Activated CD4-positive, alpha-beta T cell treated with anti-CD3 and anti-CD28 coated beads, Interleukin-2, amount 10 ng/mL, durations not matched to agents 24 days and 14 days (primary cell): ENCODE measurements at places on chromosomes 16 and 17.

- DNase-seq, result peak; percentile 93
Observed at GRCh38 chr16:4415538-4416199, 727 bp downstream of the CORO7 start.

DNA sequence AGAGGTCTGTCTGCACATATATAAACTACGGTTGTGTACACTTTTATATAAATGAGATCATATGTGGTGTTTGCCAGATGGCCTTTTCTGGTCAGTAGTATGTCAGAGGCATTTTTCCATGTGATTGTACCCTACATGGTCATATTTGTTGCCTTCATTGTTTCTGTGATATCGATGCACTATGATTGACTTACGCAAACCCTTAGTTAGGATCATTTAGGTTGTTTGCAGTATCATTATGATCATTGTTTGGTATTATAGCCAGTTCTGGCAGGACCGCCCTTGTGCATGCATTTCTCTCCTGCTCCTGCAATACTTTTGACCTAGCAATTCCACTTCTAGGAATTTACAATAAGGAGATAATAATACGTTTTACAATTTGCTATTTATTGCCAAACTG lies 169.1 kb downstream of the MSI2 start:
- no peak for DNase-seq

- DNase-seq, result no peak
Observed at GRCh38 chr16:50408001-50408561, 39.3 kb upstream of the BRD7 start.

GRCh38 chr17:17921192-17922069 lies 50.8 kb downstream of the TOM1L2 start:
- DNase-seq, result no peak

- no peak for DNase-seq
Observed at GRCh38 chr16:53084141-53084541, 29.4 kb downstream of the CHD9 start.

DNA sequence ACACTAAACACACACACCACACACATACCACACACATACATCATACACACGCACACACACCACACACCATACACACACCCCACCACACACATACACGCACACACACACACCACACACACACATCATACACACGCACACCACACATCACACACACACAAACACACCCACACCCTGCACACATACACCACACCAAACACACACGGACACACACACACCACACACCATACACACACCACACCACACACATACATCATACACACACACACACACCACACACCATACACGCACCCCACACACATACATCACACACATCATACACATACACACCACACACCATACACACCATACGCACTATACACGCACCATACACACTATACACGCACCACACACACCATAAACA lies 3.7 kb upstream of the SOX8 start:
- no peak for DNase-seq

- DNase-seq, result no peak
Observed at GRCh38 chr16:58348986-58349385, 43.3 kb upstream of the GINS3 start.

DNA sequence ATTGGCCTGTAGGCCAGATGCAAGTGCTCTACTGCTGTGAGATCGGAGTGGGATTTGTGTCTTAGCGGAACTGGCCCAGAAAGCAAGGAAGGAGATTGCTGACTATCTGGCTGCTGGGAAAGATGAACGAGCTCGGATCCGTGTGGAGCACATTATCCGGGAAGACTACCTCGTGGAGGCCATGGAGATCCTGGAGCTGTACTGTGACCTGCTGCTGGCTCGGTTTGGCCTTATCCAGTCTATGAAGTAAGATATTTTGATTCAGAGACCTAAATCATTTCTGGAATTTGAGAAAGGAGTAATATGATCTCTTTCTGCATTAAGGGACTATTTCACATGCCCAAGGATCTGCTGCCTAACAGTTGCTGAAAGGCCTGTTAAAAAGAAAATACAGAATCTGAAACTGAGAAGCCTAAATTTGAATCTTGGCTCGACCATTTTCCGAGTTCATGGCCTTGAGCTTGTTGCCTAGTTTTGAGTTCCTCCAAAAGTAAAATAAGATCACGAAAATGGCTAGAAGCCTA lies 21.1 kb downstream of the IST1 start:
- DNase-seq, result no peak

GRCh38 chr17:83074486-83075223 lies 4.8 kb upstream of the METRNL start:
- DNase-seq, result no peak

GRCh38 chr16:10036956-10037355 lies 145.3 kb downstream of the GRIN2A start:
- no peak for DNase-seq

GRCh38 chr16:27112093-27112811 lies 45.5 kb downstream of the C16orf82 start:
- DNase-seq, result no peak

GRCh38 chr17:75815399-75815798 lies 28.8 kb downstream of the UNC13D start:
- no peak for DNase-seq

DNA sequence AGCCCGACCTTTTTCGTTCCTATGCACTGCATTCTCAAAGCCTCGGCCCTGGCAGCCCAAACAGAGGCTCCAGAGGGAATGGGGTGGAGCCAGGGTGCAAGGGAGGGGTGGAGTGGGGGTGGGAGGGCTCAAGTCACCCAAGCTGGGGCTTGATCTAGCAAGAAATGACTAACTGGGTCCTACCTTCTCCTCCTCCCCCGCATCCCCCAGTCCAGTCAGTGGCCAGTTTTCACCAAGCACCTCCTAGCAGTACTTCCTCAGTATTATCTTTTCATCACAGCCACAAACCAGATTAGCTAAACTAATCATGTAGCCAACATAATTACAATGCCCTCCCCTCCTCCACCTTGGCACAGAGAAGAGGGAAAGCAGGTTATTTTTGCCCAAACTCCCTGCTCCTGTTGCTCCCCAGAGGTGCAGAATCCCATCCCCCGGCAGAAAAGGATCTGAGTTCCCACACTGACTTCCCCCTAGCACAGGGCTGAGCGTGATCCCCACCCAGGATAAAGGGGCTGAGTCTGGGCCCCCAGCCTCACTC lies 2.2 kb downstream of the JUP start:
- no peak for DNase-seq

DNA sequence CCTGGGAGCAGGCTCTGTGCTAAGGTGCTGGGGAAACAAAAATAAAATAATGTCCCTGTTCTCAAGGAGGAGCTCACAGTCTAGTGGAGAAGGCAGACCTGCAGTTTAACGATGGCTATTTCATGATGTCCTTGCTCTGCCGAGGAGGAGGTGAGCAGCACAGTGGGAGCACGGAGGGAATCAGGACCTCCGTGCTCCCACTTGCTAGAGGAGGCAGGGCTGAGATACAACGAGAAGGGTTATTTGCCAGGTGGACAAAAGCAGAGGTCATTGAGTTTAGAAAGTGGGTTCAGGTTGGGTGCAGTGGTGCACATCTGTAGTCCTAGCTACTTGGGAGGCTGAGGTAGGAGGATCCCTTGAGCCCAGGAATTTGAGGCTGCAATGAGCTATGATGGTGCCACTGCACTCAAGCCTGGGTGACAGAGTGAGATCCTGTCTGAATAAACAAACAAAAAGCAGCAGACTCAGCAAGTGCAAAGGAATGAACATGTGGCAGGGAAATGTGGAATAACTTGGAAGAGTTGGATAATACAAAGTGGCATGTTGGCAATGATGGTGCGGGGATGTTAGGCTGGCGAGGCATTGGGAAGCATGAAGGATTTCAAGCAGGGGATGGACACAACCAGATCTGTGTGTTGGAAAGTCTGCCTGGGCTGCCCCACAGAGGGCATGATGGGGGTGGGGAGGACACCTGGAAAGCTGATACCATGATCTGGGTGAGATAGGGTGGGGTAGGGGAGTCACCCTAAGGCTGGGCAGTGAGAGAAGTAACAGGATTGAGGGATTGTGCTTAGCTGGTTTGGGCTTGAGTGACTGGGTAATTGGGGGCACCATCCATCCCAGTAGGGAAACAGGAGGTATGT lies 12.8 kb upstream of the TNS4 start:
- DNase-seq, result peak; percentile 56

DNA sequence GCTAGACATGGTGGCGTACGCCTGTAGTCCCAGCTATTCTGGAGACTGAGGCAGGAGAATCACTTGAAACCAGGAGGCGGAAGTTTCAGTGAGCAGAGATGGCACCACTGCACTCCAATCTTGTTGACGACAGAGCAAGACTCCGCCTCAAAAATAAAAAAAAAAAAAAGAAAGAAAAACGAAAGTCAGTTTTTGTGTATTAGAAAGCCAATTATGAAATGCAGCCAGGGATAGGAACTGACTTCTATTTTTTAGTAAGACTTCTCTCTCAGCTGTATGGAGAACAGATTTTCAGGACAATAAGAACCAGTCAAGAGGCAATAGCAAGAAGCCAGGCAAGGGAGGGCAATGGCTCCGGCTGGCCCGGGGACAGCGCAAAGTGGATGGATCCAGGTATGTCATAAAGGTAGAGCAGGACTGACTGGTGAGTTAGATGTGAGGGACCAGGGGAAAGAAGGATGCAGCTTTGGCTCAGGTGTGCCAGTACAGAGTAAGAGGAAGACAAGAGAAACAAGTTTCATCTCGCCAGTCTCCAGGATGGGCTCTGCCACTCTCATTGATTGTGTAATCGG lies 12.5 kb upstream of the CCL1 start:
- no peak for DNase-seq

- DNase-seq, result peak; percentile 82
Observed at GRCh38 chr17:40319651-40320540, 10.9 kb downstream of the RARA start.

DNA sequence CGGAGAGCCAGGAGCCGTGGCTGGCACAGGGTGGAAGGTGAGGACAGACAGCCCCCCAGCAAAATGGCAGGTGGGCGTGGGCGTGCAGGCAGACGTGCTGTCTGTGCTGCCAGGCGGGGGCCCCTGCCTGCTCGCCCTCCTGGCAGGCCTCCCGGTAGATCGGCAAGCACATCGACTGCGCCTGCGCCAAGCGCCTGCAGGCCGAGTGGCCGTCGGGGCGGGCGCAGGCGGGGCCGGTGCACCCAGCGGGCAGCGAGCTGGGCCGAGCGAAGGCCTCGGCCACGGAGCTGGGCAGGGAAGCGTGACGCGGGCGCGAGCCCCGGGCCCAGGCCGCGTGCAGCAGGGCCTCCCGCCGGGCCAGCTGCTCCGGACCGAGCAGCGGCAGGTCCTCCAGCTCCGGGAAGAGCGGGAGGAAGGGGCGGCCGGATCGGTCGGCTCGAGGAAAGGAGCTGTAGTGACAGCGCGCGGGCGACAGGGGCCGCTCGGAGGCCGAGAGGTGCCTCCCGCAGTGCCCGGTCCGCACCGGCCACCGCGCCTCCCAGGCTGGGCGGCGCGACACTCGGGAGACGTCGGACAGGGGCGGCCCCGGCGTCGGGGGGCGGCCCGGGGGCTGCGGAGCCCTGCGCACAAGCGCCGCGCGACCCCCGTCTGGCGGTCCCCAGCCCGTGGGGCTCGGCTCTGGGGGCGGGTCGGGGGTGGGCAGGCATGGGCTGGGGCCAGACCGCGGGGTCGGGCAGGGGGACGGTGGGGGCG lies 16.9 kb downstream of the GRIN2C start:
- peak; percentile 72 for DNase-seq

- no peak for DNase-seq
Observed at GRCh38 chr17:72465191-72466024, 344.6 kb downstream of the SOX9 start.

DNA sequence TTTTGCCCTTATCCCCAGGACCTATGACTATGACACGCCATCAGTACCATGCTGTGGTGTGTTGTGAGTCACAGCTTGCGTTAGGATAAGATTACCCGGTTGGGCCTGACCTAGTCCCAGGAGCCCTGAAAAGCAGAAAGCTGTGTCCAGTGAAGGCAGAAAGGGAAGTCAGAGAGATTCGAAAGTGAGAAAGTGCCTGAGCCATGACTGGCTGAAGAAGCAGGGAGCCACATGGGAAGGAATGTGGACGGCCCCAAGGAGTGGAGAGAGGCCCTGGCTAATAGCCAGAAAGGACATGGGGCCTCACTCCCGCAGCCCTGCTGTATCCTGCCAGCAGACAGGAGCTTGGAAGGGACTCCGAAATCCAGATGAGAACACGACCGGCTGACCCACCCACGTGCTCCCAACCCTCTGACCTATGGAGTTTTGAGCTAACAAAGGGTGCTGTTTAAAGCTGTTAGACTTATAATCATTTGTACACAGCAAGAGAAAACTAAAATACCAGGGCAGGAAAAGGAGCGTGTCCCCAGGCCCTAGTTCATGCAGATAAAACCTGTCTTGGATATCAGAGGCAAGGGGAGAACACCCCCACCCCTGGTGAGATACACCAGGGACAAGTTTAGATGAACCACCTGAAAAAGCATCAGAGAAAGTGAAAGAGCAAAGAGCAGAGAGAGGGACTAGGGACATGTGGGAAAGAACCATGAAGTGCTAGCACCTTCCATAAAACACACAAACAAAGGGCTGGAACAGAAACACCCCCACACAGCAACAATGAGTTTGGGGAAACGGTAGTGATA lies 115.3 kb downstream of the SLC39A11 start:
- no peak for DNase-seq

DNA sequence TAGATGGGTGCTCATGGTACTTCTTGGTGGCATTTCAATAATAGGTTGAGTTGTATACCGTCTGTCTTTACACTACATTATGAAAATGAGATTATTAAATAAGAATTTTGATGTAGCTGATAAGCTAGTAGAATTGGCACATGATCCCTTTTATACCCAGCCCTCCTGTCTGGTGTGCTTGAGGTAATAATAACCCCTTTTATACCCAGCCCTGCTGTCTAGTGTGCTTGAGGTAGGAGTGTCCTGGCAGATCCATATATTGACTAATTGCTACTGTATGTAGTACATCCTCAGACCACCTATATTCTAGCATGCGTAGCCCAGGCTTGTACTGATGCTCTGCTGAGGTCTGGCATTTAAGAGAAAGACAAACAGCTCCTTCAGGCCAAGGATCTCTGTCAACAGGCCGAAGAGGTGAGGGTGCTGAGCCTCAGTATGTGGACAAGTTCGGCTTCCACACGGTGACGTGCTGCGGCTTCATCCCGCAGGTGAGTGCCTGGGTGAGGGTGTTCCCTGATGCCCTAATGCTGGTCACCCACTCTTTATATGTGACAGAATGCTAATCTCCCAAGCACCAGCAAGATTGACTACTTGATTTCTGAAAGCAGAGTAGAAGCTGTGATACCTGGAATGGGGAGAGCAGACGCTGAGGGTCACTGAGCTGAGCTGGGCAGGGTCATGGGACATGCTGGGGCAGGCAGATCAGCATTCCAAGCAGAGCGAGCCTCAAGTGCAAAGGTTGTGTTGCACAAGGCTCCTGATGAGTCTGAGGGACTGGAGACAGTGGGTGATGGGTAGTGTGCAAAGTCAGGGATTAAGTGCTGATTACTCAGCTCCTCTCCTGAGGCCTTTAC lies 5.7 kb downstream of the FN3K start:
- DNase-seq, result no peak
